ENCODE measurements at places on chromosomes 16 and 17. TPM values are rescaled to one million over a fixed set of nuclear protein-coding genes. Genes with fewer than 3 reads are reported as not detected.

DNA sequence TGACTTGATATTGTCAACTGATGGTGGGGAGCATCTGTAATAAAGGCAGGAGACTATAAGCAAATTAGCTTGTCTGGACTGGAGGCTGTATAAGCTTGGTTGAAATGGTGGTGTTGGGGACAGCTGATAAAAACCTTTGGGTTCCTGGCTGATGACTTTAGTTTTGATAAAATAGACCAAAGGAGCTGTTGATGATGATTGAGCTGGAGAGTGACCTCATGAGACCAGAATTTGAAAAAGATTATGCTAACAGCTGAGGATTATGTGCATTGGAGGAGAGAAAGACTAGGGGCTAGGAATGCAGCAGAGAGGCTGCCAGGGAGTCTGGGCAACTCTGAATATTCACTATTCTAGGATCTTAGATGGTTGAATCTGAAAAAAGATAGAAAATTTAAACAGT lies 8.7 kb upstream of the CDC27 start:
- DNase-seq: no peak

DNA sequence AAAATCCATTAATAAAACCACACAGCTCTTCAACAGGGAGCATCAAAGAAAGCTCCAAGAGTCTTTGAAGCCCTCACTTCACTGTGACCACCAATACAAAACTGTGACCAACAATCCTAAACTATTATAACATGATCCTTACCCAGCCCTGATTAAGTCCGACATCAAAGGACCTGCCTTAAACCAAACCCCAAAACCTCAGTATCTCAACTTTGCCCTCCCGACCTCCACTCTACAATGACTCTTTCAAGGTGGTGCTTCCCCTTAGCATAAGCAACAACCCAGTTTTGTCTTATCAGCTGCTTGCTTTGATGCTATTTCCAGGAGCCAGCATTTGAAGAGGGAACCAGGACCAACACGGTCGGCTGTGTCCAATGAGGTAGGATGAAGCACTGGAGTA lies 8.5 kb upstream of the PRSS22 start:
- DNase-seq: peak; percentile 12

DNA sequence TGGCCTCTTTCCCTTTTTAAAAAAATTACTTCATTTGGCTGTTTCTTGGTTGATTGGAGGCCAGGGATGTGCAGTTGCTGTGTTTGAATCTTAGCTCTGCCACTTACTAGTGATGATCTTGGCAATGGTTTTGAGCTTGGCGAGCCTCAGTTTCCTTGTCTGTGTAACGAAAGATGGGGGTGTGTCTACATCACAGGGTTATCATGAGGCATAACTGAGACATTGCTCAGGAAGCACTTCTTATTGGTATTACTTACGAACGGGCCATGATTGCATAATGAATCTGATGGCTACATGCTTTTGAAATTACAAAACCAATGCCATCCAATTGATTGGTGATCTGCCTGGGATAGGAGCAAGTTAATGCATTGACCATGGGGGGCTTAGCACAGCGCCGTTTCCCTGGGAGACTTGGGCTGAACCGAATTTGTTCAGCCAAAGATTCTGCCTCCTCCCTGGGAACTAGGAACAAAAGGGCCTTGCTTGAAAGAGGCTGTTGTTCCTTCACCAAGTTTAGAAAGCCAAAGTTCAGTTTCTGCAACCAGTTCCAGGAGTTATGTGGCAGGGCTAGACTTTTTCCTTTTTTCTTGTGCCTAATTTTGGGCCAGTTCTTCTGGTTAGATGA lies 21.9 kb downstream of the CMIP start:
- DNase-seq: no peak

- DNase-seq: no peak
These were observed 51.5 kb downstream of the LDHD start for GRCh38 chr16:75065149-75065505.

DNA sequence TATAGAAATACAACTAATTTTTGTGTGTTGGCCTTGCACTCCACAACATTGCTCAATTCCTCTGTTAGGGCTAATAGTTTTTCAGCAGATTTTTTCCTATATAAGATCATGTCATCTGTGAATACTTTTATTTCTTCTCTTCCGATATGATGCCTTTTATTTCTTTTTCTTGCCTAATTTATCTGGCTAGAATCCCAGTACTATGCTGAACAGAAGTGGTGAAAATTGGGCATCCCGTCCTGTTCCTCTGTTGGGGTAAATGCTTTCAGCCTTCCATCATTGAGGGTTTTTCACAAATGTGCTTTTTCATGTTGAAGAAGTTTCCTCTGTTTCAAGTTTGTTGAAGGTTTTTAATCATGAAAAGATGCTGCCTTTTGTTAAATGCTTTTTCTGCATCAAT lies 22.7 kb upstream of the TNFRSF13B start:
- no peak for DNase-seq

DNA sequence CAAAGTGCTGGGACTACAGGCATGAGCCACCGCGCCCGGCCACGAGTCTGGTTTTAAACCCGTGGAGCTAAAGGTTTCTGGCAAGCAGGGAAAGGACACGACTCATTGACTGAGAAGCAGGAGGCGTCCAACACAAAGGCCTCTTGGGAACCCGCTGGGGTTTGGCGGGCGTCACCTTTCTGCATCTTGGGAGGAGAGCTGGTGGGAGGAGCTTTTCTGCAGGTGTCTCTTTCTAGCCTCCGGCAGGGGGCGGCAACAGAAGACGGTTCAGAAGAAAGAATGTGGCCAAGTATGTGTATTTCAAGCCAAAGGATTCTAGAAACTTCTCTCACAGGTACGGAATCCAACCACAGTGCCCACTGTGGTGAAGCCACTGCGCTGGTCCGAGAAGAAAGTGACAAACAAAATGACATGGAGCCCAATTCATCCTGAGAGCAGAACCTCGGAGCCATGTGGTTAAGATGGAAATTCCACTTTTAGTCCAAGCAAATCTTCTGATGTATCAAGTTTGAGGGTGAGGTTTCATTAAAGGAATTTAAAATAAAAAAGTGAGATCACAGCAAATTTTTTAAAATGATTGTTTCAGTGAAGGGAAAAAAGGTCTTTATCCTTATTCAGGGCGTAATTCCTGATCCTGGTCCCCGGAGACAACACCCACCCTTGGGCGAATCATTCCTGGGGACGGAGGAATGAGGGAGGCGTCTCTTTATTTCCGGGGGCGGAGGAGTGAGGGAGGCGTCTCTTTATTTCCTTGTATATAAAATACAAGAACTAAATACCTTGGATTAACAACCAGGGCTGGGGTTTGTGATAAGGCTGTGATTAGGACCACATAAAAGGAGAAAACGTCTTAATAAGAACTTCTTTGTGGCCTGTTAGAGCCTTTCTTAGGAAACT lies 97.6 kb downstream of the MRM3 start:
- peak; percentile 91 for DNase-seq

The SLC52A1 gene
- total RNA-seq: 0.14 TPM

The PLA2G10 gene
- total RNA-seq: not detected
